ENCODE measurements at places on chromosomes 11 and 22. TPM values are rescaled to one million over a fixed set of nuclear protein-coding genes. Genes with fewer than 3 reads are reported as not detected.

CNGA4 gene
- total RNA-seq: not detected

ASCL2 gene
- not detected for total RNA-seq

DERL3 gene
- 0.40 TPM for total RNA-seq

- no peak for DNase-seq
Observed at GRCh38 chr11:47137476-47137875, 39.2 kb downstream of the ARFGAP2 start.

- no peak for DNase-seq
Observed at GRCh38 chr22:30416403-30416802, 9.2 kb upstream of the MTFP1 start.

- peak; percentile 84 for DNase-seq
Observed at GRCh38 chr22:28009272-28009827, 90.3 kb upstream of the PITPNB start.

GRCh38 chr22:25563761-25564319 lies 635 bp upstream of the GRK3 start:
- peak; percentile 3 for DNase-seq

Measured in lung microvascular endothelial cell (primary cell).